Thymus (tissue), 14 donors: ENCODE measurements at places on chromosomes 5 and 9. TPM values are rescaled to one million over a fixed set of nuclear protein-coding genes. Genes with fewer than 3 reads are reported as not detected.

The WDR31 gene
- total RNA-seq: 0.76 TPM

DNA sequence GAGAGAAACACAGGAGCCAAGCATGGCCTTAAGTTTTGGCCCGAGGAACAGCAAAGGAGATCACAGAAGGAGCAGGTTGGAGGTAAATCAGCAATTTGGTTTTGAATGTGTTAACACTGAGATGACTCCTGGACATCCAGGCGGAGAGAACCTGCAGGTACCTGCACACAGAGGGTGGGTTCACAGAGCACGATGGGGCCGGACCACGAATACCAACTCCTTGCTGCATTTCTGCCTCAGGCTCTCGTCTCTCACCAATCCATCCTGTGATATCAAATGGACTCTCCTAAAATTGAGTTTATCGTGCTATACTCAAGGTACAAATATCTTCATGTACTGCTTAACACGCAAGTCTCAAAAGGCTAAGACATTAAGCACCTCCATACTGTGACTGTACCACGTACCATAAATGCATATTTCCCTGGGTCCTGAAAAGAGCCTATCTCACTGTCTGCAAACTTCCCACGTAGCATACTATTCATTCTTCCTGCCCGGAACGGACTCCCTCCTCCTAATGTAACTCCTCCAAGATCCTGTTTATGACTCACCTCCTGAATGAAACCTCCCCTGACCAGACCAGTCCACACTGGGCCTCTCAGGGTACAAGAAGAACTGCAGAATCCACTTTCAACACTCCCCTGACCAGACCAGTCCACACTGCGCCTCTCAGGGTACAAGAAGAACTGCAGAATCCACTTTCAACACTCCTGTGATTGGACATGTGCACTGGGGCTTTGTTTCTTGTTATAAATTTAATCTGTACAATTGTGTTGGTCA lies 380.8 kb upstream of the RFX3 start:
- no peak for DNase-seq

DNA sequence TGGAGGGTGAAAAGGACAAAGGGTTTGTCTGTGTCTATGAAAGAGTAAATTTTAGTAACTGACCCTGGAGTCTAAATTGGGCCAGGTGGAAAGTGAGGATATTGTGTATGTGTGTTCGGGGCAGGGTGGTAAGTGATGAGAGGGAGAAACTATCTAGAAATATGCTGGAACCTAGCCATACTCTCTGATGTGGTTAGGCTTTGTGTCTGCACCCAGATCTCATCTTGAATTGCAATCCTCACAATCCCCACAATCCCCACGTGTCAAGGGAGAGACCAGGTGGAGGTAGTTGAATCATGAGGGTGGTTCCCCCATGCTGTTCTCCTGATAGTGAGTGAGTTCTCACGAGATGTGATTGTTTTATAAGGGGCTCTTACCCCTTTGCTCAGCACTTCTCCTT lies 60.6 kb downstream of the COMMD10 start:
- DNase-seq: no peak

DNA sequence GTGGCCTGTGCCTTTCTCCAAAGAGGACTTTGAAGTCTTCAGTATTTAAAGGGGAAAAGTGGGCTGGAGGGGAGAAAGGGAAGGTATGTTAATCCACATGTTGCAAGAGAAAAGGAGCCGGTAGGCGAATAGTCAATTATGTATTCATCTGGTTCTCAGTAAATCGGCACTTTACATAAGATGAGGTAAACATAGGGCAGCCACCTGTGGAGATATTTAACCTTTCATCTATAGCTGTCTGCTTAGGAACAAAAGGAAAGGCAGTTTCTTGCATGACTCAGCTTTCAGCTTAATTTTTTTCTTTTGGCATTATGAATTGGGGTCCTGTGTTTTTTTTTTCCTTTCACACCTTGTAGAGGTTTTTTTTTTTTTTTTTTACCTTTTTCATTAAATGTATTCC lies 42.2 kb downstream of the FGD3 start:
- DNase-seq: no peak

DNA sequence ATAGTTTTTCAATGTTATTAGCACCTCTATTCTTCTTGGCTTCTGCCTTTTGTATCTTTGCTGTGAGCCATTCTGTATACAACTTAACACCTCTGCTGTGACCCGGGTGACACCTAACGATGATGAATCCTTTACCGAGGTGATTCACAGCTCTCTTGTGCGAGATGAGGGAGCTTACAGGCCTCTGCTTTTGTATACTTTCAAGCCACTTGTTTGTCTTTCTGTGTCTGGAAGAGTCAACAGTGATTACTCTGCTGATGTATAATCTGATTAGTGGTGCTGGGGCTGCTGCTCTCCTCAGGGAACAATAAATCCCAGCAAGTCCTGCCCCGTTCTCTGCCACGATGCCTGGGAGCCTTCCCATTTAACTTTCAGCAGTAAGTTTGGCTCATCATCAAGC lies 442.9 kb upstream of the SGCD start:
- DNase-seq: no peak

DNA sequence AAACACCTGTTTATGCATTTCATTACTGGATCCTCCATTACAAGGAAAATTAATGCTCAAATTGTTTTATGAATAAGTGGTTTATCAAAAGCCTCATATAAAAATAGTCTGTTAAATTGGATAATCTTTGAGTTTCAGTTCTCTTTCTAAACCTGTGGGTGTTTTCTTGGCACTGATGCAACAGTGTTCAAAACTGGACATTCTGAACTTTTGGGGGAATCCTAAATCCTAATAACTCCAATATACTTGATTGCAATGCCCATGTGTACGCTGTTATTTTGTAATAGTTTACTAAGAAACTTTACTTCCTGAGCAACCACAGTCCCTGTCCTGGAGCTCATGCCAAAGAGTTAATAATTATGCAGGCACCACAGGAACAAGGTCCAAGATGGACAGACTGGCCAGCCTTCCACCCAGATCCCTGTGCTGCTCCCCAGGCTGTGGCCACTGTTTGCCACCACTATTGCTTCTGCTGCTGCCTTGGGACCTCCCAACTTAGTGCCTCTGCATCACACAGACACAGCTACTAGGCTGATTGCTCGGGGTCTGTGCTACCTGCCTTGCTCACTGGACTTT lies 14.0 kb downstream of the IRGM start:
- no peak for DNase-seq

GRCh38 chr9:87029905-87030304 lies 82.6 kb upstream of the GAS1 start:
- DNase-seq: no peak

DNA sequence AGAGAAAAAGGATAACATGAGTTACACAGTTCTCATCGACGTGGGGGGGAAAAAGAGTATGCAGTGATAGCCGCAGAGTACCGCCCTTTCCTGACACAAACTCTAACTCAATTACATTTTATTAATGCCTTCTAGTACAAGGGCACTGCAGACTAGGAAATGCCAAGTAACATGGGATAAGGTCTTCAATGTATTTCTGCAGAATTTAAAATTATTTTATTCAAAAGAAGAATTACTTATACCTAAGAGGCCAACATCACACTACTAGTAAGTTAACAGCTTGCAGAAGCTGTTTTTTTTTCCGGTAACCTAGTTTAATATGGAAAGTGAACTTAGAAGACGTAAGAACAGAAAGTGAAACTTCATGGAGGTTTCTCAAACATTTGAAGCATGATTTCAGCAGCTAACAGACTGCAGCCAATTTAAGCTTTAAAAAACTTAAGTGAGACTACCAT lies 3.9 kb downstream of the SETX start:
- DNase-seq: peak; percentile 83

DNA sequence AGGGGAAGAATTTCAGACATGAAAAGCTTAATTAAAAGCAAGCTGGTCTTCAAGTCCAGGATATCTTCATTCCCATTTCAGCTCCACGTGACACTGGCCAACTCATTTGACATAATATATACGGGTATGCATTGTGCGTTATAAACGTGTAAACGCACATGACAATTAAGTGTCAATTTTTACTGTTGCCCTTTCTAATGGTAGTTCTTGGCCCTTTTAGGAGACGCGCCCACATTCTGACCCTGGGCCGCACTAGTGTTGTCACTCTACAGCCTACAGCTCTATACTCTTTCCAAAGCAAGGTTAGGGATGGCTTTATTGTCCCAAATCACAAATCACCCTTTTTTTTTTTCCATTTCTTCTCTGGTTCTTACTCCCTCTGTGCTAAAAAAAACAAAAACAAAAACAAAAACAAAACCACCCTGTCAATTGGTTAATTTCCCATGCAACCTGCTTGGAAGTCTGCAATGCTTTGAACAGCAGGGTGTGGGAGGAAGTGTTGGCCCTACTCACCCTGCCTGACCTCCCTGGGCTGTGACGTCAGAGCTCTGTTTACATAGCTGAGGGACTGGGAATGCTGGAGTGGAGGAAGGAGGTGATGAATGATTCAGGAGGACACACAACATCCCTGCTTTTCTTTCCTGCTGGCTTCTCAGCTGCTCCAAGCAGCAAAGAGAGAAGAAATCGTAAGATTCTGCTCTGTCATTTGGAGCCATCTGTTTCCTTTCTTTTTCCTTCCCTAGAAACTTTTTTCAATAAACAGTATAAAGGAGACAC lies 19.3 kb downstream of the RFK start:
- DNase-seq: no peak

GRCh38 chr5:44885903-44886302 lies 77.2 kb downstream of the MRPS30 start:
- DNase-seq: no peak

The GPR21 gene
- not detected for total RNA-seq

GRCh38 chr5:180688330-180689070 lies 39.1 kb upstream of the FLT4 start:
- DNase-seq: no peak

The OR1N2 gene
- total RNA-seq: not detected

- DNase-seq: no peak
Observed at GRCh38 chr5:126119887-126120442, 303.2 kb upstream of the GRAMD2B start.

DNA sequence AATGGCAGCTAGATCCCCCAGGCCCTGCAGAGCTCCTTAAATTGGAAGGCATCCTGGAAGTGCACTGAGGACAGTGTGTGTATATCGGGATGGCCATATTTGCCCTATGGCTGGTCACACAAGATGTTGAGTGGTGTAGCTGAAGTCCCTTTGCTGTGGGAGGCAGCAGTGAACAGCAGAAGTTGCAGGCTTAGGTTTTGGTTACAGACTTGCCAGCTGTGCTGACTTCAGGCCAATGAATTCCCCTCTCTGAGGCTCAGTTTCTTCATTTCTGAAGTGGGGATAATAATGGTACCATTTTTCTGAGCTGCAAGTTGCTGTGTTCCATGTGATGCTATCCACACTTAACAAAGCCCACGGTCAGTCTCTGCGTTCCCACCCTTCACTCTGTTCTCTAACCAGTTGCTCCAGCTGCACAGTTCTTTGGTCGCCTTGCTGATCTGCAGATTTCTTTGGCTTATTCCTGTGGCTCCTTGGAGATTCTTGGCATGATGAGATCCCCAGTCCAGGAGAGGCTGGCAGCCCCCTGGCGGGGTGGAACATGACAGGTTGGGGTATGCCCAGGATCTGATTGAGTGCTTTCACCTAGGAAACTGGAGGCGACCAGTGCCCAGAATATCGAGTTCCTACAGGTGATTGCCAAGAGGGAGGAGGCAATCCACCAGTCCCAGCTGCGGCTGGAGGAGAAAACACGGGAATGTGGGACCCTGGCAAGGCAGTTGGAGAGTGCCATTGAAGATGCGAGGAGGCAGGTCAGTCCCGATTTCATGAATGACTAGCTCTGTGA lies 6.5 kb upstream of the GLE1 start:
- DNase-seq: no peak

The TAF11L5 gene
- not detected for total RNA-seq

DNA sequence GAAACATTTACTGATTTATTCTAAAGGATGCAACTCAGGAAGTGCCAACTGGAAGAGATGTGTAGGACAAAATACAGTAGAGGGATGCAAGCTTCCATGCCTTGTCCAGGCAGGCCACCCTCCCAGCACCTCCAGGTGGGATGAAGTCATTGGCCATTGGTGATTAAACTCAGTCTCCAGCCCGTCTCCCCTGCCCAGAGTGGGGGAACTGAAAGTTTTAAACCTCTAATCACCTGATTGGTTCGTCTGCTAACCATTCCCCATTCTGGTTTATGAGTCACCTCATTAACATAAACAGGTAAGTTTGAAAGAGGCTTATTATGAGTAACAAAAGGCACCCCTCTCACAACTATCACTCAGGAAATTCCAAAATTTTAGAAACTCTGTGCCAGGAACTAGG lies 8.1 kb downstream of the TNFAIP8 start:
- DNase-seq: no peak

DNA sequence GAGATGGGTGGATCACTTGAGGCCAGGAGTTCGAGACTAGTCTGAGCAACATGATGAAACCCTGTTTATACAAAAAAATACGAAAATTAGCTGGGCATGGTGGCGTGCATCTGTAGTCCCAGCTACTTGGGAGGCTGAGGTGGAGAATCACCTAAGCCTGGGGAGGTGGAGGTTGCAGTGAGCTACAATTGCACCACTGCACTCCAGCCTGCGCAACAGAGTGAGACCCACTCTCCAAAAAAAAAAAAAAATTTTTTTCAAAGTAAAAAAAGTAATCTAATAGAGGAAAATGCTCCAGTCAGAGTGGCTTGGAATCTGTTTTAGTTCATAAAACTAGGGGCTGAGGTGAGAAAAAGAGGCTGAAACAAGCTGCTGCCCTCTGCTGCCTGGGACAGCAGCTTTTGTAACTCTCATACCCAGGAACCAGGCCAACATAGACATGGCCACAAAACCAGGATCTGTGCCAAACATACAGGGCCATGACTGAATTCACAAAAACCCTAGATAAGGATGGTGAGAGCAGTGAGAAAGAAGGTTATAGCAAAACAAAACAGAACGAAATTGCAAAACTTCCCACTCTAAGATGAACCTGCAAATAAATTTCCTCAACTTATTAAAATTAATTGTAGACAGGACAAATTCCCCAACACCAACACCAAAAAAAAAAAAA lies 13.1 kb upstream of the DCAF12 start:
- DNase-seq: no peak

DNA sequence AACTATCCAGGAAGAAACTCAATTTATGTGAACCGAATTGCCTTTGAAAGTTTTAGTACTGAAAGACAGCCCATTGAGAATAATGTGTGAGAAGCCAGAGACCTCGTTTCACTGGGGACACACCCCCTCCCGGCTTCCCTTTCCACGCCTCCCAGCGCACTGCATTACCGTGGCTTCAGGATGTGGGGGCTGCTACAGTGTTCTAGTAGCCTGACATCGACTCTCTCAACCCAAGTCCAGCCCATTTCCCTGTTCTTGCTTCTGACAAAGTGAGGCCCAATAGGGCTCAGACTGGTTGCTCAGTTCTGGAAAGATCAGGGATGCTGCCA lies 3.5 kb downstream of the PAX5 start:
- no peak for DNase-seq

DNA sequence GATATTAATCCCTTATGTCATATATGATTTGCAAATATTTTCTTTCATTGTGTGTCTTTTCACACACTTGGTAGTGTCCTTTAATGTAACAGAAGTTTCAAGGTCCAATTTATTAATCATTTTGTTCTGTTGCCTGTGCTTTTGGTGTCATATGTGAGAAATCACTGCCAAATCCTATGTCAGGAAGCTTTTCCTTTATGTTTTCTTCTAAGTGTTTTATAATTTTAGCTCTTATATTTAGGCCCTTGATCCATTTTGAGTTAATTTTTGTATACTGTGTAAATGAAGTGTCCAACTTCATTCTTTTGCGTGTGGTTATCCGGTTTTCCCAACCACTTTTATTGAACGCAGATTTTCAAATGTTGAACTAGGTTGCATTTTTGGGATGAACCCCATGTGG lies 6.1 kb upstream of the ZNF510 start:
- DNase-seq: no peak

GRCh38 chr5:181223729-181224389 lies 778 bp downstream of the TRIM41 start:
- DNase-seq: no peak
